ENCODE measurements at places on chromosomes 13 and 19. TPM values are rescaled to one million over a fixed set of nuclear protein-coding genes. Genes with fewer than 3 reads are reported as not detected.

The C5AR2 gene
- 0.29 TPM for polyA plus RNA-seq

GRCh38 chr19:53865918-53866864, 1.5 kb upstream of the MYADM start:
- no peak for DNase-seq

DNA sequence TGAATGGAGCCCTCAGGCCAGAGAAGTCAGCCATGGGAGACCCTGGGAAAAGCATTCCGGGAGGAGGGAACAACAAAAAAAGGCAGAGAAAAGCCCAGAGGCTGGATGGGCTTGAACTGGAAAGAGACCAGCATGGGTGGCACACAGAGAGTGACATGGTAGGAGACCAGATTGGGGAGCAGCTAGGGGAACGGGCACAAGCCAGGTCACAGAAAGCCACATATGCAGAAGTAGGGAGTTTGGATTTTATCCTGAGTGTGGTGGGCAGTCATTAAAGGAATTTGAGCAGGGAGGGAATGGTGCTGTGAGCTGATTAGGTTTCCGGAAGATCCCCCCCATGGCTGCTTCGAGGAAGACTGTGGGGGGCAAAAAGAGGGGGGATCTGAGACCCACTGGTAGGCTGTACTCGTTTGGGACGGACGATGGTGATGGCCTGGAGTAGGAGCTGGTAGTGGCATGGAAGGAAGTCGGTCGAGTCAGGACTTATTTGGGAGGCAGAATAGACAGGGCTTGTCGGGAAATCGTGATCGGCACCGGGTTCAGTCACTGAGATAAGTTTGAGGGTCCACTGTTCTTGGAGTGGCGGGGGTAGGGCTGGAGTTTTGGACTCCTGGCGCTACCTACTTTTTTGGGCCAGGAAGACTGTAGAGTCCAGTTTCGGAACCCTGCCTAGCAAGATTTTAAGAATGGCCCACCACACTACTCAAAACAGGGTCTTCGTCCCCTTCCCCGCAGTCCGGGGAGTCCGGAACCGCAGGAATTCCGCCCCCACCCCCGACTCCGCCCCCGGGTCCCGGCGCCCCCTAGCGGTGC, 949 bp downstream of the SERTAD1 start:
- DNase-seq = no peak

DNA sequence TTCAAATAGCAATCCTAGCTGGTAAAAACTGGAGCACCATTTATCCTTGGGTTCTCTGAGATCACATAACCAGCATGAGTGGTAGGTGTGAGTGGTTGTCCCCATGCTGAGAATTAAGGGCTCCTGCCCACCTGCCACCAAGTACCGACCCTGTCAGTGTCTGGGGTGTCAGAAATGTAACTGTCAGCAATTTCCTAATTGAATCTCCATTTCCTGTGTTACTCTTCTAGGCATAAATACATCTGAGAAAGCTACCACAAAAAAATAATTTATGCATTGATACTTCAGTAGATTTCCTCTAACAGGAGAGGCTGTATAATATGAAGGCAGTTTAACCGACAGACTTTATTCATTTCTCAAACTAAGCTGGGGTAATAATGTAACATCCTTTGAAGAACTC, 25.1 kb downstream of the CPB2 start:
- no peak for DNase-seq

DNA sequence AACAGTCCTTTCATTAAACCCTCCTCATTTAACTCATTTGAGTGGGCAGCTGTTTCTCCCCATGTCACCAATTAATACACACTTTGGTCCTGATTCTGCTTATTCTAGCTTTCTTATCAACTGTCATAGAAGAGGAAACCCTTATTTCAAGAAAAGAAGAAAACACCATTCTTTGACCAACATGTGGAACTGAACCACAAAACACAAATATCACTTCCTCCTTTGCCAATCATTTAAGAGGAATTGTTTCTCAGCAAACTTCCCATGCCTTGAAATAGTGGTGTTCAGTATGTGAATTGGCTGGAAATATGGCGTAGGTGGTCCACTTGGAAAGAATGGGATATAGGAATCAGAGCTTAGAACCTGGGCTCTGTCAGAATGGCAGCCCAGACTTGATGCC, 20.4 kb downstream of the MBD3L2B start:
- DNase-seq = no peak

The TMEM145 gene
- polyA plus RNA-seq = 0.72 TPM

DNA sequence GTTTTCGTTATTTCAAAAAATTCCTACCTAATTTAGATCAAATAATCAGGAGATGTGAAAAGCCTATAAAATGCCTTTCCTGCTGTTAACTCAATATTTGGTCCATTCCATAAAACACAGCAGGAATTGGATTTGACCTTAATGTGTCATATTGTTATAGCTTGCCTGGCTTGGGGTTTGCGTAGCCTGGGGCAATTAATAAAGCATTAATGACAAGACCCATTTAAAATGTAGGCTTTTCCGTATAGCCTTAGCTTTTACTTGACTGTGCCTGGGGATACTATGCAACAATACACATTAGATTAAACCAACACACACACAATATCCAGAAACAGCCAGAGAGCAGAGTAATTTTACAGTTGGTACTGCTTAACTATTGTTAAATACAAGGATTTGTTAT, 117.2 kb upstream of the MAB21L1 start:
- DNase-seq = no peak

The SLC10A2 gene
- 0.72 TPM for polyA plus RNA-seq

- DNase-seq = no peak
Observed at GRCh38 chr19:33864311-33864850, 67.7 kb downstream of the KCTD15 start.

- DNase-seq = no peak
Observed at GRCh38 chr13:25455146-25455545, 83.4 kb downstream of the ATP8A2 start.

All from right renal cortex interstitium (tissue), 3 donors.